ENCODE measurements at places on chromosomes 11 and 22. TPM values are rescaled to one million over a fixed set of nuclear protein-coding genes. Genes with fewer than 3 reads are reported as not detected.

The OR5A1 gene
- not detected for total RNA-seq

The SCUBE1 gene
- total RNA-seq = not detected

The SERPING1 gene
- 10.8 TPM for total RNA-seq

The H19 gene
- total RNA-seq = 161 TPM

The RASGRP2 gene
- total RNA-seq = 12.5 TPM

The DKK3 gene
- 316 TPM for total RNA-seq

The LINC01488 gene
- not detected for total RNA-seq

The TMPRSS13 gene
- total RNA-seq = not detected

The PNPLA3 gene
- total RNA-seq = 8.2 TPM

The LMO2 gene
- under 0.01 TPM for total RNA-seq

The EHD1 gene
- total RNA-seq = 80.2 TPM

The CCDC188 gene
- total RNA-seq = 0.43 TPM

The KCNQ1OT1 gene
- 6.1 TPM for total RNA-seq

The BIK gene
- total RNA-seq = 0.86 TPM

The CD248 gene
- total RNA-seq = 85.1 TPM

The OR52I1 gene
- total RNA-seq = not detected

The OR8D1 gene
- total RNA-seq = 0.32 TPM

The SLC7A4 gene
- 2.2 TPM for total RNA-seq

The CBLIF gene
- total RNA-seq = not detected

The EPS8L2 gene
- 42.5 TPM for total RNA-seq

The CECR2 gene
- total RNA-seq = not detected

The SEZ6L gene
- not detected for total RNA-seq

The GSTP1 gene
- 721 TPM for total RNA-seq

The LRP4 gene
- total RNA-seq = 3.5 TPM

The PHLDA2 gene
- total RNA-seq = 7.3 TPM

The ACR gene
- not detected for total RNA-seq

The SAA1 gene
- total RNA-seq = 0.43 TPM

The TIGD3 gene
- under 0.01 TPM for total RNA-seq

The LRRC32 gene
- total RNA-seq = 25.8 TPM
